ENCODE measurements at places on chromosomes 16 and 17.

DNA sequence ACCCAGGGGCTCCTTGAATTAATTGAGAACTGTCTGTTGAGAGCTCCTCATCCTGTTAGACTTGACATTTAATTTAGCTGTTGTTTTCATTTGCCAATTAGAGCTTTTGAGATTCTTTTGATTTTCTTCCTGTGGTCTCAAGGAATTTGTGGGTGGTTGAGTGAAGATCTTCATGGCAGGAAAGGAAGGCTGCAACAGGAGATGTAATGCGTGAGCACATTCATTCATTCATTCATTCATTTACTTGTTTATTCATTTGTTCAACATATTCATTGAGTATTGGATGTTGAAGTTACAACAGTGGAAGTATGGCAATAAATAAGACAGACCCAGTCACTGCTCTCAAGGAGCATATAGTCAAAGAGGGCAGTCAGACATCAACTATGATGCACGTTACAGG is 117.7 kb downstream of the PRKCB start:
- DNase-seq: no peak

GRCh38 chr17:45341533-45342158 is 24.8 kb upstream of the MAP3K14 start:
- DNase-seq: peak; percentile 62

DNA sequence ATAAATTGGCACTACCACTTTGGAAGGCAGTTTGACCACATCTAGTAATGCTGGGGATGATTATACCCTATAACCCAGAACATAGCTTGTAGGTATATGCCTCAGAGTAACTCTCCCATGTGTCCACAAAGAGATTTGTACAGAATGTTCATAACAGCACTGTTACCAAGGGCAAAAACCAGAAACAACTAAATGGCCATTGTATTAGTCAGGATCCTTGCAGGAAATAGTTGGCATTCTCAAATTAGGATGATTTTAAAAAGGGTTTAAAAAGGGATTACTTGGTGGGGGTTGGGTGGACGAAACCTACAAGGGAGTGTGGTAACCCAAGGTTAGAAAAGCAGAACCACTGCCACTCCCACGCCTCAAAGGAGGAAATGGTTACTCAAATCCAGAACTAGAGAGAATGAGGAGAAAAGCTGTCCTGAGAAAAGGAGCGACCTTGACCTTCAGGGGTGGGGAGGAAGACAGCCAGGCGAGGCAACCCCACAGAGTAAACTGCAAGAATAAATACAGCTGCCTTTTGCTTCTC is 2.1 kb downstream of the CPPED1 start:
- peak; percentile 57 for DNase-seq

DNA sequence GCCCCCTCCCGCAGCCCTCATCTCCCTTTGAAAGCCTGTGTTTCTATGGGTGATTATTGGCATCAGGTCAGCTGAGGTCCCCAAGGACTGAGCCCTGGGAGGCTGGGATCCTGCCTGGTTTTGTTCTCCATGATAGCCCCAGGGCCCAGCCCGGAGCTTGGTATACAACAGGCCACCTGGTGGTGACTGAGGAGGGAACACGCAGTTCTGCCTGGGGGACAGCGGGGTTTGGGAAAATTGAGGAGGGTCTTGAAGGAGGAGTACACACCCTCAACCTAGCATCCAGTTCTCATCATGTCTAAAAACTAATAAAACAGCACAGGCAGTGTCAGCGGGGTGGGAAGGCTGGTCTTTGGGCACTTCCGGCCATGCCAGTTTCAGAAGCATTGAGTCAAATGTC is 335.1 kb downstream of the CPPED1 start:
- DNase-seq: no peak

DNA sequence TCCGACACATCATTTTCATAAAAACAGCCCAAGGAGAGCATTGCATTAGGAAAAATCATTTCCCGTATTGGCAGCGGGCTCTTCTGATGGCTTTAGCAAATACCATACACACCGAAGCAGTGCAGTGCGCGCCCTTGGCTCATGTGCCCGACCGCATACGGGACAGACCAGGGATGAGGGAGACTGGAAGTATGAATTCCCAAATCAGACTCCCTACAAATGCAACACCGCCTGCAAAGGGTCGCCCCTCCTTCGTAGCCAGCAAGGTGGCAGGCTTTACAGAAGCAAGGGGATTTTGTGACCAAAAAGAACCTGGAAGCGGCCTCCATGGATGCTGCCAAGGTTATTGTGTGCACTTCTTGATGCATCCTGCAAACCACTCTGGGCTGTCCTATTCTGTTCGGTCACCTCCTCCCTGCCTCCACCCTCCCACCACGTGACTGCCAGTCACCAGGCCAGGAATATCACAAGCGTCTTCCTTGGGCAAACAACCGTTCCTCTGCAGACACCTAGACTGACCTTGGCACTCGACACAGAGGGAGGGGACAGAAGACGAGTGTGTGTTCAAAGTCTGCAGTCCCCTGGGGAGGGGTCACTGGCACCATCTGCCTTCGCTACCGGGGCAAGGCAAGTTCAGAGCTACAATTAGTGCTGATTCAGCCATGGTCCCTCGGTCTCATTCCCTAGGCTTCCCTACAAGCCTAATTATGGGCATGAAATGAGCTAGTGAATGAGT is 460.4 kb downstream of the SLC39A11 start:
- no peak for DNase-seq

GRCh38 chr16:67714522-67714921 is 4.6 kb downstream of the GFOD2 start:
- no peak for DNase-seq

GRCh38 chr17:16918443-16918842 is 53.5 kb downstream of the TNFRSF13B start:
- no peak for DNase-seq

- DNase-seq: no peak
Measured at GRCh38 chr16:966035-966434, 4.7 kb downstream of the LMF1 start.

- DNase-seq: no peak
Measured at GRCh38 chr16:77414752-77415231, 20.0 kb downstream of the ADAMTS18 start.

- DNase-seq: no peak
Measured at GRCh38 chr16:77459534-77460254, 24.9 kb upstream of the ADAMTS18 start.

Data from myocyte (in vitro differentiated cells).